ENCODE measurements at places on chromosomes 12 and 14.

DNA sequence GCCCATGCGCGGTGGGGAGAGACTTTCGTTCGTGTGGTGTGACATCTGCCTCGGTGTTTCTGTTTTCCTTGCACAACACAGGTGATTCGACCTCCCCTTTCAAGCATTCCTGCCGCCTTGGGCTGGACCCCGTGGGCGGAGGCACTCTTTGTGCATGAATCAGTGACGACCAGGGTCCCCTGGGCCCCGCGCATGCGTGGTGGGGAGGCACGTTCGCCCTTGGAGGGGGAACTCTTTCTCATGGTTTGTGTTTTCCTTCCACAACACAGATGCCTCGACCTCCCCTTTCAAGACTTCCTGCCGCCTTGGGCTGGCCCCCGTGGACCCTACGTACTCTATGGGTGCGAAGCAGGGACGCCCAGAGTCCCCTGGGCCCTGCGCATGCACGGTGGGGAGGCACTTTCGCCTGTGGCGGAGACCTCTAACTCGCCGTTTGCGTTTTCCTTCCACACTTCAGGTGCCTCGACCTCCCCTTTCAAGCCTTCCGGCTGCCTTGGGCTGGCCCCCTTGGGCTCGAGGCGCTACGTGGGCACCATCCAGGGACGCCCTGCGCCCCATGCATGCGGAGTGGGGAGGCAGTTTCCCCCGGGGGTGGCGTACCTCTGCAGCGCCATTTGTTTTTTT is 340.9 kb downstream of the ALG10 start:
- H3K4me1 ChIP-seq = no peaks in the 10 kb centered on the region
- DNase-seq = no peak
- no peak overlapping the region for H3K27ac ChIP-seq
- H3K4me3 ChIP-seq = no peak overlapping the region
- no peaks in the 10 kb centered on the region for H3K36me3 ChIP-seq
- no peaks in the 10 kb centered on the region for H3K27me3 ChIP-seq

- H3K4me3 ChIP-seq = peak overlapping the region; percentile 89
- H3K27me3 ChIP-seq = no peaks in the 10 kb centered on the region
- peaks cover 52% of the 10 kb centered on the region for H3K4me1 ChIP-seq
- H3K27ac ChIP-seq = peak overlapping the region; percentile 84
Observed at GRCh38 chr12:56221232-56221756, 428 bp downstream of the RNF41 start.

DNA sequence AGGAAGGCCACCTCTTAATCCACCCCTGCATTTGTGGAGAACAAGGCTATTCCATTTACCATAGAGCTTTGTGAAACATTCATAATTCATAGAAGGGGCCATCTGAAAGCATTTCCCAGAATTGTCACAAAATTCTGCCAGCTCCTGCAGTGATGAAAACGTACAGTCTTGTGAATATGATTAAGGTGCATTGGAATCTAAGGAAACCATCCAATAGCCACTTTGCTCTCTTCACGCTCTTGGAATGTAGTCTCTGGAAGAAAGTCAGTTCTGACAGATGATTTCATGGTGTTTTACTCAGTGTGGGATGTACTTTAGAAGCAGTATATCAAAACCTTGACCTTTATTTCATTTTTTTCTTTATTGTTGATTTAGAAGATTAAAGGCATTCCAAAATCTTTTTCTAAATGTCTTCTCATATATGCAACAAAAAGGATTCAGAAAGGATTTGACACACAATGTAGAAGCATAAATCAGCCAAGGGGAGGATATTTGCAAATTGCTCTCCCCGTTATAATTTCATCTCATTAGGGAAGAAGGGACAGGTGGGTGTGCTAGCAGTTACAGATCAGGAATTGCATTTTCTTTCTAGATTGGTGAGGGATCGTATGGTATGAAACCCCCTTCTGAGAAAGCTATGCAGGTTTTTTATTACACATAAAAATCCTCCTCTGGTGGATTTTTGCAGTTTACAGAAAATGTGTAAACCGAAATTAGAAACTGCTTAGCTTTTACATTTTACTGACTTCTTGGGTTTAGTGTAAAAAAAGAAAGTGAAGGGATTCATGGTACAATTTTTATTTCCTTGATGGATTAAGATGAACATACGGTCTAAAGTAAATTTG is 390.2 kb downstream of the LRIG3 start:
- no peak overlapping the region for H3K27ac ChIP-seq
- no peaks in the 10 kb centered on the region for H3K27me3 ChIP-seq
- no peaks in the 10 kb centered on the region for H3K4me1 ChIP-seq
- no peaks in the 10 kb centered on the region for H3K36me3 ChIP-seq
- H3K4me3 ChIP-seq = no peak overlapping the region

DNA sequence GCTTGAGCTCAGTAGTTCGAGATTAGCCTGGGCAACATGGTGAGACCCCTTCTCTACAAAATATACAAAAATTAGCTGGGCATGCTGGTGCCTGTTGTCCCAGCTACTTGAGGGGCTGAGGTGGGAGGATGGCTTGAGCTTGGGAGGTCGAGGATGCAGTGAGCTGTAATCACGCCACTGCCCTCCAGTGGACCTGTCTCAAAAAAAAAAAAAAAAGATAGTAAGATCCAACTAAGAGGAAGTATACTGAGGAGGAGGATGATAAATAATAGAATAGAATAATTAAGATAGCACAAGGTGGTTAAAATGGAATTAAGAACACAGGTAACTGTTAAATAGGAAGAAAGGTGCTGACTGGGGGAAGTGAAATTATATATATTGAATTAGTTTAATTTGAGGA is 37.0 kb upstream of the BAZ1A start:
- H3K4me1 ChIP-seq = no peaks in the 10 kb centered on the region
- H3K4me3 ChIP-seq = no peak overlapping the region
- H3K27me3 ChIP-seq = no peaks in the 10 kb centered on the region
- no peaks in the 10 kb centered on the region for H3K36me3 ChIP-seq
- no peak overlapping the region for H3K27ac ChIP-seq
- DNase-seq = no peak

- no peaks in the 10 kb centered on the region for H3K4me1 ChIP-seq
- no peak overlapping the region for H3K4me3 ChIP-seq
- no peaks in the 10 kb centered on the region for H3K36me3 ChIP-seq
Observed at GRCh38 chr12:5798242-5799015, 146.6 kb downstream of the ANO2 start.

GRCh38 chr12:7439579-7440505 is 4.1 kb downstream of the CD163L1 start:
- no peak overlapping the region for H3K27ac ChIP-seq
- peak; percentile 46 for DNase-seq
- H3K4me3 ChIP-seq = peak overlapping the region; percentile 60
- peaks cover 10% of the 10 kb centered on the region for H3K4me1 ChIP-seq
- H3K36me3 ChIP-seq = no peaks in the 10 kb centered on the region
- H3K27me3 ChIP-seq = peaks cover 34% of the 10 kb centered on the region

DNA sequence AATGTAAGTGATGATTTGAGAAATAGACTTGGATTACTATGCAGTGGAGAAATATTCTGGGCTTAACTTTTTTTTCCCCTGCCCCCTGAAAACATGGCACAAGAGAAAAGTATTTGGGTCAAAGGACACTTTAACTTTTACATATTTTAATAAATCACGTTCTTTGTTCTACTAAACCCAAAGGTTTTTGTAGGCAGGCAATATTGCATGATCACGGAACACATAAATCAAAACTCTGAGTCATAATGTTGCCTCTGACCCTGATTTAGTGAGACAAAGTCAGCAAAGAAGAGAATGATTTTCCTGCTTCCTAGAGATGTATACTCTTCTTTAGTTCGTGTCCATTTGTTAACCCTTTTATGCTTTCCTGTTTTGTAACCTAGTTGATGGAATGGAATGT is 38.0 kb downstream of the ABCD2 start:
- peaks cover 1% of the 10 kb centered on the region for H3K4me1 ChIP-seq
- no peak for DNase-seq
- peaks cover 59% of the 10 kb centered on the region for H3K36me3 ChIP-seq
- H3K4me3 ChIP-seq = no peak overlapping the region

DNA sequence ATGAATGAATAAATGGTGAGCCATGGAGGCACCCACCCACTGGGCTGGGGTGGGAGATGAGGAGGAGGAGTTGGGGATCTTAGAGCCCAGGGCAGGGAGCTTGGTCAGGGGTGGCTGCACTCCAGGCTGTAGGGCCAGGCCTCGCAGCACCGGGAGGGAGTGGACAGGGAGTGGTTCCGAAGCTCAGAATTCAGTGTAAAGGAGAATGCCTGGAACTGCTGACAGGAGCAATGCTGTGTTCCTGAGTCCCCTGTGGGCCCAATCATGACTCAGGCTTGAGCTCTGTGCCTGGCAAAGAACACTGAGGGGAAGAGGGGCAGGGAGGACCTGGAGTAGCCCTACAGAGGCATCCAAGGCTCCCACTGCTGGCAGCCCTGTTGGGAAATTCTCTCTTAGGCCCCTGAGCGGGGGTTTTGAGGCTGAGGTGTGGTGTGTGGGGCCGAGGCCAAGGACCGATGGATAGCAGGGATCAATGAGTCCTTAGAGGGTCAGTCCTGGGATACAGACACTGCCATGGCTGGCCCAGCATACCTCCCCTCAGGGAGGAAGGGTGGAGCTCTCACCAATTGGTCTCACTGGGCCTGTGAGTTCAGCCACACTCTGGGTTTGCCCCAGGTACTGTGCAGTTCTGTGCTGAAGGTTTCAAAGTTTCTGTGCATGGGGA is 9.5 kb upstream of the RABGGTA start:
- no peaks in the 10 kb centered on the region for H3K36me3 ChIP-seq
- H3K27ac ChIP-seq = no peak overlapping the region
- DNase-seq = no peak
- H3K4me3 ChIP-seq = no peak overlapping the region

- H3K4me1 ChIP-seq = peaks cover 8% of the 10 kb centered on the region
- DNase-seq = no peak
- peaks cover 36% of the 10 kb centered on the region for H3K27me3 ChIP-seq
- H3K27ac ChIP-seq = no peak overlapping the region
- H3K4me3 ChIP-seq = no peak overlapping the region
Observed at GRCh38 chr12:62656591-62657362, 190.2 kb downstream of the MON2 start.

GRCh38 chr14:70006699-70007098 is 127.5 kb downstream of the SMOC1 start:
- H3K27ac ChIP-seq = no peak overlapping the region
- H3K27me3 ChIP-seq = peaks cover 6% of the 10 kb centered on the region
- H3K4me3 ChIP-seq = no peak overlapping the region
- DNase-seq = no peak
- no peaks in the 10 kb centered on the region for H3K4me1 ChIP-seq

DNA sequence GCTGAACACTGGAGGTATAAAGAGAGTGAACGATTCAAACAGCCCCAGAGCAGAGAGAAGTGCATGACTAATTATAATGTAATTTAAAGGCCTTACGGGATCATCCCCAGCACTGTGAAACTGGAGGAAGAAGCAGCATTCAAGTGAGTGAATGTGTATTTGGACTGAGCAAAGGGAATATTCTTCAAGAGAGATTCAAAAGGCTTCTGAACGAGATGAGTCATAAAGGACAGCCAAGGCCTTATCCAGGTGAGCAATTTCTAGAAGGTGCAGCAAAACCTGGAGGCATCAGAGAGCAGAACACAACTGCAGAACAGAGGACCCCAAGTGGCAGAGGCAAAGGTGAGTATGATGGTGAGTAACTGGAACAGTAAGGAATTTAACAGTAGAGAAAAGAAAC is 127.2 kb downstream of the BCAT1 start:
- no peak overlapping the region for H3K4me3 ChIP-seq
- H3K27me3 ChIP-seq = no peaks in the 10 kb centered on the region
- H3K27ac ChIP-seq = no peak overlapping the region

DNA sequence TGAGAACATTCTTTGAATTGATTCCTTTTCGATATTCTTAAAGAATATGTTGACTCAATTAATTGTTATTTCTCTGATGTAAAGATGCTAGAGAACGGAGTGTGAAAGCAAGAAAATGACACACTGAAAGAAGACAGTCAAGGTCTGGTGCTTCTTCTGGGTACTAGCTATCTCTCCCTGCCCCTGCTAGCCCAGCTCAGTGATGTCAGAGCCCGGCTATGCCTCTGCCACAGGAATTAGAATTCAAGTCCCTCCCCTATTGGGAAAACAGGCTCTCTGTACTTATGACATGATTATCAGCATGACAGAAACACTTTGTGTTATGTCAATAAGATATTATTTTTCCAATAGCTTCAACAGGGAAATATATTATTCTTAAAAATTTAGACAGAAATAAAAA is 252.4 kb downstream of the KCNC2 start:
- no peaks in the 10 kb centered on the region for H3K27me3 ChIP-seq
- no peaks in the 10 kb centered on the region for H3K4me1 ChIP-seq
- no peak overlapping the region for H3K27ac ChIP-seq
- no peak overlapping the region for H3K4me3 ChIP-seq
- no peaks in the 10 kb centered on the region for H3K36me3 ChIP-seq
- no peak for DNase-seq

GRCh38 chr12:94133964-94134795 is 14.2 kb upstream of the PLXNC1 start:
- H3K27ac ChIP-seq = no peak overlapping the region
- DNase-seq = peak; percentile 35
- peaks cover 3% of the 10 kb centered on the region for H3K36me3 ChIP-seq
- H3K27me3 ChIP-seq = peaks cover 11% of the 10 kb centered on the region
- H3K4me1 ChIP-seq = peaks cover 9% of the 10 kb centered on the region

- peaks cover 51% of the 10 kb centered on the region for H3K4me1 ChIP-seq
- no peak for DNase-seq
- H3K27ac ChIP-seq = peak overlapping the region; percentile 8
- no peaks in the 10 kb centered on the region for H3K27me3 ChIP-seq
Observed at GRCh38 chr14:64689289-64689688, 14.9 kb upstream of the PLEKHG3 start.

DNA sequence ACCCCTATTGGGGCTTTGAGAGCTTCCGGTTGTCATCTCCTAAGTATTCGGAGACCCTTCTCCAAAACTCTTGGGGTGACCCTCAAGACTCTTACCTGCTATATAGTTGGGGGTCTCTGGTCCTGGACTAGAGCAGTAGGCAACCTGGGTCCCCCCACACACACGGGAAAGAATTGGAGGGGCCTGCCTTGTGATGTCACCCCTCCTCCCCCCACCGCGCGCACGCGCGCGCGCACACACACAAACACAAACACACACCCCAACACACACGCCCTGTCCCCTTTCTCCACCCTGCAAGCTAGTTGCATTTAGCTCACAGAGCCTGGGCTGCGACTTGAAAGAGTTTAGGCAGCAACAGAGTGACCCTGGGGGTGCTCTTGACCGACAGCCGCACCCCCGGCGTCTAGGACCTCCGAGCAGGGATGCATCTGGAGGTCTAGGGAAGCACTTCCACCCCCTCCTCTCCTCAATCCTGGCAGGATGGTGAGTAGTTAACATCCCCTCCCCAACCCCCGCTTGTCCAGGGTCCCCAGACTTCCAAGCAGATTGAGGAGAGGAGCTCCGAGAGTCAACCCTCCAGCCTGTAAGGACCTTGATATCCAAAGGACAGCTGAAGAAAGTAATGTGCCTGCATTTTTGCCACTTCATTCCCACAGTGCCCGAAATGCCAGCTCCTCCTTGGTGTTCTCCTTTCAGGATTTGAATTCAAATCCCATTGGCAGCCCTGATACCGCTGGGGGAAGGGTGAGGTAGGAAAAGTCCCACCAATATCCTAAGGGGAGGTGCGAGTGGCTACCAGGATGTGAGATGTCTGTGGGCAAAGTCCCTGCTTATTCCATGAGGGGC is 1.4 kb upstream of the DNAJC14 start:
- peak; percentile 58 for DNase-seq
- peak overlapping the region; percentile 99 for H3K4me3 ChIP-seq
- H3K27me3 ChIP-seq = no peaks in the 10 kb centered on the region
- H3K27ac ChIP-seq = peak overlapping the region; percentile 94
- peaks cover 21% of the 10 kb centered on the region for H3K36me3 ChIP-seq

Measured in activated CD4-positive, alpha-beta memory T cell treated with anti-CD3 and anti-CD28 coated beads, Interleukin-2, amount 10 ng/mL, durations not matched to agents 7 days and 5 days (primary cell).